ENCODE measurements at places on chromosomes 12 and 14. TPM values are rescaled to one million over a fixed set of nuclear protein-coding genes. Genes with fewer than 3 reads are reported as not detected.

DNA sequence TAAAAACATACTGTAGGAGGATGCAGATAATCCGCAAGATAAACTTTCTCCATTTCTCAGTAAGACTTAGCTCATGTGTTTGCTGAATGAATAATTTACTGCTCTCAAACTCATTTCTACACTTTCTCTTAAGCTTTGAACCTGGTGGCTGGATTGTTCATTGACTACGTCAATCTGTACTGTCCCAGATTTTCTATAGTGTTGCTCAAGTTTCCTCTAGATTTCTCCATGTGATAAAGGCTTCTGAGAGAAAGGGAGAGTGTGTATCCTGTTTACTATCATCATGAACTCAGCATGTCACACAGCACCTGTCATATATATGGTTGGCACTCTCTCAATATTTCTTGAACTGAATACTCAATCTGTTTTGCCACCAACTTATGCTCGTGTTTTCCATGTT lies 518.0 kb upstream of the TBX3 start:
- no peak for DNase-seq

Gene P2RX2
- total RNA-seq: not detected

DNA sequence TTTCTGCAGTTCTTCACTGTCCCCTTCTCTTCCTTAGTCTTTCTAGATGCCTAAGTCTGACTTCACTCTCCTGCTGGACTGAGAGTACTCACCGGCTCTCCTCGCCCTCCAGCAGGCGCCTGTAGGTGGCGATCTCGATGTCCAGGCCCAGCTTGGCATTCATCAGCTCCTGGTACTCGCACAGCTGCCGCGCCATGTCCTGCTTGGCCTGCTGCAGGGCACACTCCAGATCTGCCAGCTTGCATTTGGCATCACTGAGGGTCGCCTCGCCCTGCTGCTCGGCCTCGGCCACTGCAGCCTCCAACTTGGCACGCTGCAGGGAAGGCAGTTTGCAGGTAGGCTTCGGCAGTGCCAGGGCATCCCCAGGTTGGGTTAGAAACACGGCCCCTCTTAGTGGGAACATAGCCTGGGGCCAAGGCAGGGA lies 5.2 kb downstream of the KRT84 start:
- peak; percentile 50 for DNase-seq

DNA sequence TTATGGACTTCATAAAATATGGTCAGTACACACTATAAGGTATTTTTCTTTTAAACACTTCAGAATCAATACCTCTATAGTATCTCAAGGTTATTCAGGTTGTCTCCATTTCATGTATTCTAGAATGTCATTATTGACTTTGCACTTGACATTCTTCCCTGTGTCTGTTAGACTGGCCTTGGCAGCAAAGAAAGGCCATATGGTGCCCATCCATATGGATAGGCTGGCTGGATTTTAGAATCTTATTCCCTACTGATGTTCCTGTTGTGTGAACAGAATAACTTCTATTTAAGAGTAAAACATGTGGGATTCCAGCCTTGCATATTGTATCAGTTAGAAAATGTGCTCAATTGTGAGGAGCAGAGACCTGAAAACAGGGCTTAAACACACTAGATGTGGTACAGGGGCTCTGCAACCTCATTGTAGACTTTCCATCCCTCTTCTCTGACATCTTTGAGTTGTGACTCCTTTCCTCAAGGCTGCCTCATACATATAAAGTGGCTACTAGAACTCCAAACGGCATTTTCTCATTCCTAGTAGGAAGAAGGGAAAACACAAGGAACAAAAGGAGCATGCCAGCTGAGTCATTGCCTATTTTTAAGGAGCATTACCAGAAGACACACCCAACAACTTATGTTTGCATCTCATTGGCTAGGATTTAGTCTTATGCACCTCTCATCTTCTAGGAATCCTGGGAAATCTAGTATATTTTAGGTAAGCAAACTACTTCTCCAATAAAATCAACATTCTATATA lies 221.2 kb upstream of the TMPO start:
- no peak for DNase-seq

DNA sequence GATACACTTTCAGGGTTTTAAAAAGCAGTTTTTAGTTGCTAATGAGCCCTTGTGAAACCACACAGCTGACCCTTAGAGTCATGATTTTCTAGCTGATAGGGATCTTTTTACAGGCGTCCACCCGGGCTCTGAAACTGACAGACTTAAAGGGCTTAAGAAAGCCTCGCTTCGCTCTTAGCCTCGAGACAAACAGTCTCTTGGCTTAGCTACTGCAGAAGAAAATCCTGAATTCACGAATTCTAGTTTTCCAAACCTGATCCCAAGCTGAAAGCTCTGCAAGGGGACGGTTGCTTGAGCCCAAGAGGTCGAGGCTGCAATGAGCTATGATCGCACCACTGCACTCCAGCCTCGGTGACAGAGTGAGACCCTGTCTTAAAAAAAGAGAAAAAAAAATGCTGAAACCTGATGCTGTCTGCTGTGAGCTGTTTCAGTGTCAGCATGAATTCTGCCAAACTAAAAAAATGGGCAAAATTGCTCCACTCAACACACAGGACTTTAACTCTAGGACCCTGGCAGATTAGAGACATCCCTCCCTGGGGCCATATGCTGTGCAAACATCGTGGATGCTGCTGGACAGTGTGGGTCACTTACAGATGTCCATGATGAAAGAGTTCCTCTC lies 3.1 kb upstream of the HPD start:
- no peak for DNase-seq

DNA sequence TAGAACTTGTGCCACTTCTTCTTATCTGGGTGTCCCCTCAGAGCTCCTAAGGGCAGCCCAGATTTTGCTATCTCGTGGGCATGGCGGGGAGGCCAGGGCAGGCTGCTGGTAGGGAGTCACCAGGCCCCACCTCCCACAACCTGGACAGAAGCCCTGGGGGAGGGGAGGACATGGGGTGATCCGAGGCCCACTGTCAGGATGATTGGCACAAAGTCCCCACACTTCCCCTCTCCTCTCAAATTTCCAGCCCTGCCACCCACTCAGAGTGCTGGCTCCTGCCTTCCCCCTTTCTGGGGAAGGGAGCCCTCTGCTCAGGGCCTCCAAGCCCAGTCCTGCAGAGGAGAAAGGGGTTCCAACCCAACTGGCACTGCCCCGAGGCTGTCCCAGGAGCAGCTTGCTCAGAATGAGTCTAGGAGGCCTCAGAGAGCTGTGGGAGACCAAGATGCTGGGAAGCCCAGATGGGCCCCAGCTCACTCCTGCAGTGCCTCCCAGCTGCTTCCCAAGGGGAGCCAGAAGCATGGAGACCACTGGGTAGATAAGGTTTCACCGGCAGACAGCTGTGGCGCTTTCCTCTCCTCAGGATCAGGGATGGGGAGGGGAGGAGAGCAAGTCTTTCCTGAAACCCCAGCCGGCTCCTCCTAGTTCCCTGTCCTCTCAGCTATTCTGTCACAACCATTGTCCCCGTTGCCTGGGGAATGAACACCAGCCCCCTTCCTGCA lies 82.8 kb downstream of the B4GALNT3 start:
- DNase-seq: no peak

Gene RASSF3
- 162 TPM for total RNA-seq

GRCh38 chr14:65357113-65357512 lies 55.4 kb upstream of the FUT8 start:
- no peak for DNase-seq

GRCh38 chr12:127681151-127681754 lies 585.7 kb upstream of the TMEM132C start:
- DNase-seq: no peak

All from Calu3 (cell line).